ENCODE measurements at places on chromosomes 1 and 21. TPM values are rescaled to one million over a fixed set of nuclear protein-coding genes. Genes with fewer than 3 reads are reported as not detected.

SYF2 gene
- polyA plus RNA-seq = 39.9 TPM

AMY2A gene
- polyA plus RNA-seq = not detected

RYR2 gene
- polyA plus RNA-seq = not detected

ABCB10 gene
- polyA plus RNA-seq = 7.6 TPM

VHLL gene
- not detected for polyA plus RNA-seq

GPR3 gene
- 1.6 TPM for polyA plus RNA-seq

FCRL1 gene
- polyA plus RNA-seq = not detected

TAS1R2 gene
- polyA plus RNA-seq = not detected

LCE1E gene
- polyA plus RNA-seq = not detected

KCNA3 gene
- not detected for polyA plus RNA-seq

SMIM34 gene
- polyA plus RNA-seq = not detected

PRRX1 gene
- polyA plus RNA-seq = 40.1 TPM

PDE4B gene
- polyA plus RNA-seq = 19.9 TPM

TRAF5 gene
- 6.3 TPM for polyA plus RNA-seq

CYP4A11 gene
- not detected for polyA plus RNA-seq

S100A7 gene
- polyA plus RNA-seq = not detected

RGS8 gene
- not detected for polyA plus RNA-seq

IL20 gene
- polyA plus RNA-seq = not detected

PTGS2 gene
- polyA plus RNA-seq = 50.4 TPM

SYT14 gene
- 0.44 TPM for polyA plus RNA-seq

S1PR1 gene
- polyA plus RNA-seq = 48.5 TPM

CSTB gene
- polyA plus RNA-seq = 97.5 TPM

PGLYRP4 gene
- not detected for polyA plus RNA-seq

BTG2 gene
- polyA plus RNA-seq = 7.9 TPM

SEMA6C gene
- polyA plus RNA-seq = 0.58 TPM

SLC26A9 gene
- polyA plus RNA-seq = not detected

KCNH1 gene
- polyA plus RNA-seq = 0.71 TPM

IFFO2 gene
- 1.1 TPM for polyA plus RNA-seq

LIN28A gene
- polyA plus RNA-seq = 0.14 TPM

SOX13 gene
- 3.0 TPM for polyA plus RNA-seq

RNU1-1 gene
- polyA plus RNA-seq = not detected

SEC16B gene
- polyA plus RNA-seq = 1.8 TPM

MMP23B gene
- not detected for polyA plus RNA-seq

CAPZB gene
- 506 TPM for polyA plus RNA-seq

PLA2G2F gene
- not detected for polyA plus RNA-seq

IRF6 gene
- 0.84 TPM for polyA plus RNA-seq

KRTAP19-7 gene
- polyA plus RNA-seq = not detected

CD34 gene
- 0.34 TPM for polyA plus RNA-seq

IGFN1 gene
- not detected for polyA plus RNA-seq

DPYD gene
- polyA plus RNA-seq = 38.4 TPM

OR2L8 gene
- polyA plus RNA-seq = not detected

TFF3 gene
- not detected for polyA plus RNA-seq

TSNAX gene
- polyA plus RNA-seq = 50.8 TPM

KCNJ15 gene
- polyA plus RNA-seq = 2.1 TPM

HSD3B2 gene
- not detected for polyA plus RNA-seq

SELE gene
- not detected for polyA plus RNA-seq

USH2A gene
- 0.01 TPM for polyA plus RNA-seq

DTL gene
- 7.6 TPM for polyA plus RNA-seq

OR2W3 gene
- polyA plus RNA-seq = not detected

SUSD4 gene
- 1.1 TPM for polyA plus RNA-seq

HSPB7 gene
- polyA plus RNA-seq = 111 TPM

SASS6 gene
- 1.6 TPM for polyA plus RNA-seq

All from GM23248 (cell line).